ENCODE measurements at places on chromosomes 4 and X.

- DNase-seq: no peak
These were observed 494.3 kb downstream of the IL15 start for GRCh38 chr4:142130666-142131065.

DNA sequence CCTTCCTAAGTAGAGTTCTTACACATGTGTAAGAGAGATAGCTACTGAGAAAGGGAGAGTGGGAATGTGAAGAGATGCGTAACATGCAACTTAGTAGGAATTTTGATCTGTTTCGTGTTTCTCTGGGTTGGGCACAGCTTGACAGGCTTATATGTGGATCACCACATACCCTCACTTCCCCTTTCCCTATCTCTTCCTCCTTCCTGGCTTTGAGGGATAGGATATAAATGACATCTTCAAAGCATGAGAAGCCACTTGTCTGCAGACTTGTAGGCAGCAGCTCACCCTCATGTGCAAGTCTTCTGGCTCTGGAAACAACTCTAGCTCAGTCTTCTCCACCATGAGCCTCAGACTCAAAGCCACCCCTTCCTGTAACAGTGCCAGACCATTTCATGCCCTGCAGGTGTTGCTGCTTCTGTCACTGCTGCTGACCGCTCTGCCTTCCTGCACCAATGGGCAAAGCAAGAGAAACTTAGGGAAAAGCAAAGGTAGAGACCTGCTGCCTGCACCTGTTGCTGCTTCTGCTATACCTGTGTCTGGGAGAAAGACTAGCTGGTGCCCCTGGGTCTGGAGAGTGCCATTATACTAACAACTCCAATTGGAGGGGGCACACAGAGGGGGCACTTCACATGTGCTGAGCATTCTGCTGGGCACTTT lies 5.4 kb upstream of the PF4V1 start:
- no peak for DNase-seq

DNA sequence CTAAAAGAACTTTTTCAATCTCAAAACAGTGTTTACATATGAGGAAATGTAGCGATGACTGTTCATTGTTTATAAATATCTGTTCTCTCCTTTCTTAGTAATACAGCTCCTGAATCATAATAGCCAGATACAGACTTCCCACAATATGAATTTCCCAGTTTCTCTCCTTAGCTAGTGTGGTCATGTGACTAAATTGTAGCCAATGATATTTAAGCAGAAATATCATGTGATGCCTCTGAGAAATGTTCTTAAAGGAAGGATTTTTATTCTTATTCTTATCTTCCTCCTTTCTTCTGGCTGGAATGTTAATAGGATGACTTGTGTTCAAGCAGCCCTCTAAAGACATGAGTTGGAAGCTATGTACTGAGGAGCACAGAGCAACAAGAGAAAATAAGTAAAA lies 383.7 kb upstream of the ATOH1 start:
- no peak for DNase-seq

- DNase-seq: no peak
These were observed 8.5 kb downstream of the PTTG2 start for GRCh38 chr4:37968747-37969146.

DNA sequence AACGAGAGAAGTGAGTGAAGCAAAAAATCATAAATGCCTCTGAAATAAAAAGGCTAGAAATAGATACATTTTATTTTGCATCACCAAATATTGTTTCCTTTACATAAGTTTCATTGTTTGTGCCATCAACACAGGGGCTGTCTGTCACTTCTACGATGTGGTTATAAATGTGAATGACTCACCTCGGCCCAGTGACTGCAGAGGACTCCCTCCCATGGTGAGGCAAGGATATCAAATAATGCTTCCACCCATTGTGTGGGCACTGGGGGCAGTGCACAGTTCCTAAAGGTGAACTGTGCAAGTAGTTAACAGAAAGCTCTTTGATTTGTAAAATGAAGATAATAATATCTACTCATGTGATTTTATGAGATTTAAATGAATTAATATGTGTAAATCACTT lies 230.3 kb upstream of the NEIL3 start:
- DNase-seq: no peak

DNA sequence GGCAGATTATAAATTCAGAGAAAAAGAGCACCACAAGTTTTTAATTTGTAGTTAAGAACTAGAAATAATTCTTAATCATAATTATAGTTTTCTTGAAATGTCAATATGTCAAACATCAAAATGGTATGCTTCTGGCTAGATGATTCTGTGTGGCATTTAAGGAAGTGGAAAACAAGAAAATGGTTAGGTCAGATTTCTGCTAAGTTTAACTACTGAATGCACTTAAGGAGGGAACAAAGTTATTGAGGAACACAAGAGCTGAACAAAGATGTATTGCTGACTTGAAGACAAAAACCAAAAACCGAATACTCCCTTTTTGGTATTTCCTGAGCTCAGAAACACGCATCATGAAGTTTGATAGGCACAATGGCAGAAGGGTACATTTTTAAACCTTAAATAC lies 58.7 kb upstream of the GPR34 start:
- DNase-seq: no peak

GRCh38 chr4:12723849-12724447 lies 760.2 kb downstream of the RAB28 start:
- no peak for DNase-seq

- peak; percentile 14 for DNase-seq
These were observed 1.7 kb downstream of the PHF8 start for GRCh38 chrX:54042609-54043021.

- DNase-seq: no peak
These were observed 28.2 kb downstream of the TMEM154 start for GRCh38 chr4:152651473-152652060.

DNA sequence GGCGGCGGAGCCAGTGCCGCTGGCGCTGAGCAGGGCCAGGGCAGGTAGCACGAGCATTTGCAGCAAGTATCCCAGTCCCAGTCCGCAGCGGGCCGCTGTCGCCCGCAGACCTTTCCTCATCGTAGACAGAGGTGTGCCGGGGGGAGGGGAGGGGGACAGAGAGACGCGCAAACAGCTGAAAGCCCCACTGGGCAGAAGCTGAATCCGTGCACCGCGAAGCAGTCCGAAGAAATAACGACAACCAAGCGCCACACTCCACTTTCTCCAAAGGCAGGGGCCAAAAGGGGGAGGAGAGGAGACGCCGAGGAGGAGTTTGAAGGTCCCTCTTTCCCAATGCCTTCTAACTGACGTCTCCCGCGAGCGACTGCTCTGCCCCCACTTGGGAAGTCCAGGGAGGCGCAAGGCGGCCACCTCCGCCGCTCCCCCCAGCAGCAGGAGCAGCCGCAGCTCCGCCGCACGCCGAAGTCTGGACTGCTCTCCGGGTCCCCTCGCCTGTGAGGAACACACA lies at the start of gene UNC5C:
Gene UNC5C, minus strand, starts transcription at position 236 of the 508 bp plus-strand sequence.
- no peak for DNase-seq

GRCh38 chr4:89055157-89056080 lies 1.6 kb downstream of the FAM13A start:
- DNase-seq: no peak

- no peak for DNase-seq
These were observed 245.6 kb downstream of the LDB2 start for GRCh38 chr4:16652732-16653305.

GRCh38 chr4:103424853-103425252 lies 226.7 kb upstream of the CENPE start:
- DNase-seq: no peak

GRCh38 chrX:149539283-149540130 lies 1.3 kb upstream of the EOLA1 start:
- DNase-seq: peak; percentile 76

DNA sequence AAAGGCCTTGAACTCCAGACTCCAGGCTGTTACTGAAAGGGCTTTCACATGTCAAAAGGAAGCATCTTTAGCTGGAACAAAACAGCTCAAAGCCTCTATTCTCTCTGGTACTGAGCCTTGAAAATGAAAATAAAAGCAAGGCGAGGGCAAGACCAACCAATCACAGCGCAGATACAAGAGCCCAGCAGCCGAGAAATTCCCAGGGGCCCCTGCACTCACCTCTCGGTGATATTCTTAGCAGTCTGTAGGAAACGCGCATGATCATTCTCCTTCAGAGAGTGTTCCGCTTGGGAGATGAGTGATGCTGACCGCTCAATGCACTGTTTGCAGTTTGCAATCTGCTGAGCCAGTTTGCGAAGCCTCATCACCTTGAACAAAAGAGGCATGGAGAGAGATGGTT lies 138.1 kb downstream of the MID1 start:
- no peak for DNase-seq

DNA sequence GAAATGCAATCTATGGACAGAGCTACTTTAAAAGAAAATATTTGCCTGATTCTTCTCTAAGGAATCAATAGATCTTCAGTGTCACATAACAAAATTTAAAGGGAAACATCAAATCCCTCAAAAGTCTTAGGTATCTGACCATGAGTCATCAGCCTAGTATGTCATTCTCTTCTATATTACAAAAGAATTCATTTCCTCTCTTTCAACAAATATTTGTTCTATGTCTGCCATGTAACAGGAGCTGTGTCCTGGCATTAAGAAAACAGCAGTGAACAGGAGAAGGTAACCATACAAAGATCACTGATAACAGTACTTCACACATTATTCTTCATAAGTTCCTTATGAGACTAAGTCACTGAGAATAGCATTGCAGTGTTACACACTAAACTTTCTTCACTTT lies 243.6 kb upstream of the DKK2 start:
- DNase-seq: no peak

DNA sequence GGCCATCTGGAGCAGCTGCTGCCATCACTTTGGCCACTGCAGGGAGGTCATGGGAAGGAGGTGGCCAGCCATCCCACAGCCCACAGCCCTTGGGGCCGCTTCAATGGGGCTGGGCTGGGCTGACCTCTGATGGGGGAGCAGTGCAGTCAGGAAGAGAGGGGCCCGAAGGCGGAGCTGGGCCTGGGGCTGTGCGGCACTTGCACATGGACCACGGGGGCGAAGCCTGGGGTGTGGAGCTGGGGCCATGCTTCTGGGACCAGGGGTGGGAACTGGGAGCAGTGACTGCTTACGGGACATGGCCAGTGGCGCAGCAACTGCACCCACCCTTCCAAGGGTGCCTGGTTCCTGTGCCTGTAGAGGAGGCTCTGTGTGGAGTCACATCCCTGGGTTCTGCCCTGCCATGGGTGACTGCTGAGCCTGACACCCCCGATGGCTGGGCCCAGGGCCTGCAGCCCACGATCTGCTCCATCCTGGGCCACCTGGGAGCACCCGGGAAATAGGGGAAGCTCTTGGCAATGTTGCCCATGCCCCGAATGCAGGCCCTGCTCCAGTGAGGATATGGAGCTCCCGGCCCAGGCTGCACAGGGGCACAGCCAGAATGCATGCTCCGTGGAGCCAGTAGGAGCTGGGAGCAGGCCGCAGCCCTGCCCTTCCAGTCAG lies 22.4 kb upstream of the SULT1B1 start:
- no peak for DNase-seq

DNA sequence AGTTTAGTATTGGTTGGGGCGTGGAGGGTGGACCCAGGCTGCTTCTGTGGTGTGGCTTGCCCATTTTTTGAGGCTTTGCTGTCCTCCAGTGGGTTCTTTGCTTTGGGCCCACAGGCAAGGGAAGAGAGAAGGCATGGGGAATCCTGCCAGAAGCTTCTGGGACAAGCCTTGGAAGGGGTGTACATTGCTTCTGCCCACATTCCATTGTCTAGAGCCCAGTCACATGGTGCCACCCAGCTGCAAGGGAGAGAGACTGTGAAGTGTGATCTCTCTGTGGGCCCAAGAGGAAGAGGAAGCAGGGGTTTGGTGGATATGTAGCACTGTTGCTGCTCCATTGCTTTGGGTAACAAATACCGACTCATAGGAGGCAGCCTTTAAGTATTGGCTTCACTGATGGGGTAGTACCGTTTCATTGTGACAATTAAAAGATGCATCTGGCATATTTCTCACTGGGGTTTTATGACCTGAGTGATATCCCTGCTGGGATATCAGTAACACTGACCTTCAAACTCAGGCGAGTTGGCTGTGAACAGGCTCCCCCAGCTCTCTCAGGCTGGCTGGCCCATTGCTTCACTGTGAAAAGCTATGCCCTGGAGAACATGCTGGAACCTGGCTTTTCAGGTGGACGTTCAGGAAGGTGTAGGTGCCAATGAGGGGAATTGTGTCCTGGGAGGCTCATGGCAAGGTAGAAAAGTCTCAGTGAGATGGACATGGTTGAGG lies 85.9 kb downstream of the CLDN34 start:
- DNase-seq: no peak

DNA sequence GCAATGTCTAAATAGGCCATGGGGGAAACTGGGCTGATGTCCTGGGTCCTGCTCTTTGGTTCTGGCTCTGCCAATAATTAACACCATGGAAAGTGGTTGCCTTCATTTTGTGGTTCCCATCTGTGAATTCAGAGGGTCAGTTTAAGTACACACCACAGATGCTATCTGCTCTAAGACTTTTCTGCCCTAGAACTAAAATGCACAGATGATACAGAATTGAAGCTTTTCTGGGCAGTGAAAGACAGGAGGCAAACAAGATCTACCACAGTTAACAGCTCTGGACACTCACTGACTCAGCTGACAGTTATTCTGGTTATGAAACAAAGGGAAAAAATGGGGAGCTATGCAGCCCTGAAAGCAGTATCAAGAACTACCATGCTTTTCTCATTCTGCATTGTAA lies 37.3 kb downstream of the APBB2 start:
- DNase-seq: no peak

- DNase-seq: no peak
These were observed 7.6 kb downstream of the L1CAM start for GRCh38 chrX:153878345-153878744.

- DNase-seq: no peak
These were observed 65.6 kb downstream of the RAB40A start for GRCh38 chrX:103453655-103454054.

DNA sequence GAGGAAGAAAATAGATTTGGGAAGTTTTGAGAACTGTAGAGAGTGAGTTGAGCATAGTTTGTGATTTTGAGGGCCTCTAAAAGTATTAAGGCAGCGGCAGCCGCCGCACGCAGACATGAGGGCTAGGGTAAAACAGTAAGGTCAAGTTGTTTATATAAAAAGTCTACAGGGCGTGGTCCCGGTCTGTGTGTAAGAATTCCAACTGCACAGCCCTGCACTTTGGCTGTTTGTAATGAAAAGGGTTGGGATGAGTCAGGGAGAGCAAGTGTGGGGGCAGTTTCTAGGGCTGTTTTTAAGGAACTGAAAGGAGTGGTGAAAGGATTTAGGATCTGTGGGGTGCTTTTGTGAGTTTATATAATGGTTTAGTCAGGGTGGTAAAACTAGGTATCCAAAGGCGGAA lies 55.0 kb downstream of the BEX3 start:
- DNase-seq: no peak

DNA sequence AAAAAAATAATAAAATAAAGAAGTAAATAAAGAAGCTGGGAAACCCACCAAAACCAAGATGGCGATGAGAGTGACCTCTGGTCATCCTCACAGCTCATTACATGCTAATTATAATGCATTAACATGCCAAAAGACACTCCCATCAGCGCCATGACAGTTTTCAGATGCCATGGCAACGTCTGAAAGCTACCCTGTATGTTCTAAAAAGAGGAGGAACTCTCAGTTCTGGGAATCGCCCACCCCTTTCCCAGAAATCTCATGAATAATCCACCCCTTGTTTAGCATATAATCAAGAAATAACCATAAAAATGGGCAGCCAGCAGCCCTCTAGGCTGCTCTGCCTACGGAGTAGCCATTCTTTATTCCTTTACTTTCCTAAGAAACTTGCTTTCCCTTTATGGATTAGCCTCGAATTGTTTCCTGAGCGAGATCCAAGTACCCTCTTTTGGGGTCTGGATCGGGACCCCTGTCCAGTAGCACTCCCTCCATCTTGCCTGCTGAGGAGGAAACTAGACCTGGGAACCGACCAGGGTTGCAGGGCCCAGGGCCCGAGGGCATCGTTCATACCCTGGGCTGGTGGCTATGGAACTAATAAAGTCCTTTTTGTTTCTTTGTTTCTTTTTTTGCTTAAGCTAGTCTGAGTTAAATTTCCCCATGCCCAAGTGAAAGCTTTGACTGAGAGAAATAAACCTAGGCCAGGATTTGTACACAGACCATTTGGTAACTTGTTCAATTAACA lies 30.9 kb downstream of the HTT-AS start:
- no peak for DNase-seq
